Stimulated activated CD4-positive, alpha-beta T cell treated with anti-CD3 and anti-CD28 coated beads, Interleukin-1b, Interleukin-23, amount 100 ng/mL, for 24 hours (primary cell): ENCODE measurements at places on chromosomes 1 and 21.
A peak's percentile ranks its signal among the peaks of the same experiment; 100 is the strongest.

DNA sequence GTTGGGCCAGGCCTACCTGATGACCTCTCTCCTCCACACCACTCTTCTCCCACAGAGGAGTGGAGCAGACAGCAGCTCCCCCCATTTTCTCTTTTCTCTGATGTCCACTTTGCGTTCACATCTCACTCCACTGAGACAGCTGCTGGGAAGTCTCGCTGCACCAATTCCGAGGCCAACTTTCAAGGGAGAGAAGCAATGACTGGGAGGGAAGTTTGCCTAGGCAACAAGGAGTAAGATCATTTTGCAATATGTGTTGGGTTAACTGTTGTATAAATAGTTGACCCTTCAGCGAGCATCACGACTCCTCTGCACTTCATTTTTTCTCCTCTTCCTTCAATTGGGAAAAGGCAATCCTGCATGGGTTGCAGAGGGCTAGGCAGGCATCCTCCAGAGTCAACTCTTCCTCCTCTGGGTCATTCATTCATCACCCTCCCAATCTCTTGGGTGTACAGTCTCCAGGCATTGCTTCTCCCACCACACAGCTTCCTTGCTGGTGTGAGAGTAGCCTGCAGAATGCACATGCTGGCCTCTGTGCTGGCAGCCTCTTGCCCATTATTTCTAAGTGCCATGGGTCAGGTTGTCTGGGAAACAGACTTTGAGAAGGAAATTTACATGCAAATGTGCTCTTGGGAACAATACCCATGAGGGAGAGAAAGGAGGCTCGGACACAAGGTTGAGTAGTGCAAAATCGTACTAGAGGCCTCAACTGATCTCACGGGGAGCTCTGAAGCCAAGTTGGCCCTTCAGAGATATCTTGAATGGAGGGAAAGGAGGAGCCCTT is 75.8 kb upstream of the BCAR3 start:
- DNase-seq: no peak

GRCh38 chr1:38308780-38309179 is 262.2 kb upstream of the POU3F1 start:
- DNase-seq: no peak

DNA sequence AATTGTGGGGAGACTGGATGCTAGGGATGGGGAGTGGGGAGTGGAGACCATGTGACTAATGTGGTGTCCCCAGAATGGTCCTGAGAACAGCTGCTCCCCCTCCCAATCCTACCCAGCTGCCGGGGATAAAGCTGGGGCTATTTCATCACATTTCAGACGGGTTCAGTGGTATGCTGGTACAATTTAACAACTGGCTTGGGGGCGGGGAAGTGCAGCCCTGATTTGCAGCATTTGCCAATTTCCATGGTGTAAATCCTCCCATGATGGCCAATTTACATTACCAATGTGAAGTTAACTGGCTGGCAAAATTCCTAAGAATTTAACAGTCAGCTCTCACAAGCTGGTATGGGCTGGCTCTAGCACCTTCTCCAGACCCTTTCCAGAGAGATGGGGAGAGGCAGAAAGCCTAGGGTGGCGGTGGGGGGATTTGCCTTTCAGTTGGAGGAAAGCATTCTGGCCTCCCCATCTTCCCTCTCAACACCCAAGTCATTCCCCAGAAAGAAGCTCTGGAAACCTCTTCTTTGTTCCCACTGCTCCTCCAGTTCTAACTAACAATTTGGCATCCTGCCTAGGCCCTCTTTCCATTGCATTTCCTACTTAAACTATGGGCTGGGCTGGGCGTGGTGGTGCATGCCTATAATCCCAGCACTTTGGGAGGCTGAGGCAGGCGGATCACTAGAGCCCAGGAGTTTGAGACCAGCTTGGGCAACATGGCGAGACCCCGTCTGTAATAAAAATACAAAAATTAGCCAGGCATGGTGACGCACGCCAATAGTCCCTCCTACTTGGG is 11.3 kb upstream of the ADGRB2 start:
- no peak for DNase-seq

GRCh38 chr1:39001516-39002421 is 10.7 kb downstream of the AKIRIN1 start:
- no peak for DNase-seq

- DNase-seq: no peak
These were observed 107.0 kb downstream of the PLXNA2 start for GRCh38 chr1:208137193-208137592.

GRCh38 chr1:89089962-89090361 is 25.0 kb upstream of the GBP1 start:
- no peak for DNase-seq

DNA sequence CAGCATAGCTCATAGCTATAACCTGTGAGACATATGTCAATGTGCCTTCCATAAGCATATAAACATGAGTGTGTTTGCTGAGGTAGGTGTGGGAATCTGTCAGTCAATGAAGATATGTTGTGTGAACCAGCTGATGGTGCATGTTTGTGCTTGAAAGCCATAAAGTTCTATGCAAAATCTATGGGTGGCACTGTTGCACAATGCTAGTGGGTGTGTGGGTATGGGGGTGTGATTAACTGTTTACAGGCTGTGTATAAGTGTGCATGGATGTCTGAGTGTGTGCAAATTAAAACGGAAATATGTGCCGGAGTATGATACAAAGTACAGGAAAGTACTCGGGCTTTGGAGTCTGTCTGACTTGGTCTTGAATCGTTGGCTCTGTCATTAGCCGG is 1.0 kb upstream of the ATP2B4 start:
- DNase-seq: no peak

- DNase-seq: no peak
These were observed 237.3 kb upstream of the POU3F1 start for GRCh38 chr1:38283696-38284470.

DNA sequence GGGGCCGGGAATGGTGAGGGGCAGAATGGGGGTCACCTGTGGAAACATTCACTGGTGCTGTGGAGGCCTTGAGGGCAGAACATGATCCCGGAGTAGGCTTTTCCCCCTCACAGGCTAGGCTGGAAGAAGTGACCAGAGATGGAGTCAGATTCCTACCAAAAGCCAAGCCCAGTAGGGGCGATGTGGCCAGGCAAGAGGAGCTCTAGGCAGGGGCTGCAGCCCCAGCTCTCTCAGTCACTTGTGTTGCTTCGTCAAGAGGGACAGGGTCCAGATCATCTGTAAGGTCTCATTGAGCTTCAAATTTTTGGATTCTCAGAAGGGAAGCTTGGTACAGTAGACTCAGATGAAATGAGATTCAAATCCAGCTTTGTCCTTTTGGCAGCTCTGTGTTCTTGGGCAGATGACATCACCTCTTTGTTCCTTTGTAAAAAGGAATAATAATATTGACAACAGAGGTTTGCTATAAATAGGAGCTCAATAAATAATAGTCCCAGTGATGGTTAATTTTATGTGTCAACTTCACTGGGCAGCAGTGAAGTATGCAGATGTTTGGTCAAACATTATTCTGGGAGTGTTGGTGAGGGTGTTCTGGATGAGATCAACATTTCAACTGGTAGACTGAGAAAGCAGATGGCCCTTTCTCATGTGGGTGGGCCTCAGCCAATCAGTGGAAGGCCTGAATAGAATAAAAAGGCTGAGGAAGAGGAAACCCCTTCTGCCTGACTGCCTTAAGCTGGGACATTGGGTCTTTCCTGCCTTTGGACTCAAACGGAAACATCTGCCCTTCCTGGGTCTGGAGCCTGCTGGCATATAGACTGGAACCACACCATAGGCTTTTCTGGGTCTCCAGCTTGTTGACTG is 324.7 kb upstream of the USP24 start:
- no peak for DNase-seq

- peak; percentile 54 for DNase-seq
These were observed 147.8 kb downstream of the TOMM20 start for GRCh38 chr1:234980645-234981396.

- no peak for DNase-seq
These were observed 615.9 kb downstream of the PTPRU start for GRCh38 chr1:29852248-29852647.

DNA sequence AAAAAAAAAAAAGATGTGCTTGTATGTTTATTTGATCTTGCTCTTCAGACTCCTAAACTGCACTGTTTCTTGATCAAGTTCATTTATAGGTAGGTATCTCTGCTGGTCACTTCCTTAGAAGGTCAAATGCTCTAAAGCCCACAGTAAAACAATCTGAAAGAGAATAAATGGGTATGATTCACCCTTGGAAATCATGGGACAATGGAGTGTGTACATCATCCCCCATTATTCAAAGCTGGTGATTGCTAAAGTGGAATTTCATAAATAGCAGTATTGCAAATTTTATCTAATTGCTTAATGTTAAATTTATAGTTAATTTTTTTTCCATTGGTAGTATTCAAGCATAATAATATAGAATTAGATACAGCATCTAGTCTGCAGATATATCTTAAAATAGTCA is 53.4 kb downstream of the MIER1 start:
- no peak for DNase-seq

GRCh38 chr21:37618081-37618480 is 251.5 kb downstream of the DYRK1A start:
- DNase-seq: no peak

GRCh38 chr1:184588701-184589100 is 166.0 kb downstream of the EDEM3 start:
- no peak for DNase-seq

GRCh38 chr1:154969860-154970452 is 591 bp downstream of the SHC1 start:
- DNase-seq: no peak

- no peak for DNase-seq
These were observed 346.9 kb upstream of the DAB1 start for GRCh38 chr1:57770772-57771171.

DNA sequence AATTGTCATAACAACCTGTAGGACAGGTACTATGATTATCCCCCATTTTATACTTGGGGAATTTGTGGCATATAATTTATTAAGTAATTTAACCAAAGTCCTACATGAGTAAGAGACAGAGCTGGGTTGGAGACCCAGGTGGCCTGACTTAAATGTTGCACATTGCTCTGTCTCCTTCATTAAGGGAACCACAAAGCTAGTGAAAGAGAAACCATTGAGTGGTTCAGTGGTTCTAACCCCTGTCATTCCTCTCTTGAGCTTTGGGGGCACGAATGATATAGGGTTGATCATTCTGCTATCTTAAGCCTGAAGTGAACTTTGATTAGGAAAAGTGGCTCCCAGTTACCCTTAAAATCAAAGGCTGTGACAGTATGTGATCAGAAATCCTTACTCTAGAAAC is 5.3 kb upstream of the MAP3K7CL start:
- no peak for DNase-seq

DNA sequence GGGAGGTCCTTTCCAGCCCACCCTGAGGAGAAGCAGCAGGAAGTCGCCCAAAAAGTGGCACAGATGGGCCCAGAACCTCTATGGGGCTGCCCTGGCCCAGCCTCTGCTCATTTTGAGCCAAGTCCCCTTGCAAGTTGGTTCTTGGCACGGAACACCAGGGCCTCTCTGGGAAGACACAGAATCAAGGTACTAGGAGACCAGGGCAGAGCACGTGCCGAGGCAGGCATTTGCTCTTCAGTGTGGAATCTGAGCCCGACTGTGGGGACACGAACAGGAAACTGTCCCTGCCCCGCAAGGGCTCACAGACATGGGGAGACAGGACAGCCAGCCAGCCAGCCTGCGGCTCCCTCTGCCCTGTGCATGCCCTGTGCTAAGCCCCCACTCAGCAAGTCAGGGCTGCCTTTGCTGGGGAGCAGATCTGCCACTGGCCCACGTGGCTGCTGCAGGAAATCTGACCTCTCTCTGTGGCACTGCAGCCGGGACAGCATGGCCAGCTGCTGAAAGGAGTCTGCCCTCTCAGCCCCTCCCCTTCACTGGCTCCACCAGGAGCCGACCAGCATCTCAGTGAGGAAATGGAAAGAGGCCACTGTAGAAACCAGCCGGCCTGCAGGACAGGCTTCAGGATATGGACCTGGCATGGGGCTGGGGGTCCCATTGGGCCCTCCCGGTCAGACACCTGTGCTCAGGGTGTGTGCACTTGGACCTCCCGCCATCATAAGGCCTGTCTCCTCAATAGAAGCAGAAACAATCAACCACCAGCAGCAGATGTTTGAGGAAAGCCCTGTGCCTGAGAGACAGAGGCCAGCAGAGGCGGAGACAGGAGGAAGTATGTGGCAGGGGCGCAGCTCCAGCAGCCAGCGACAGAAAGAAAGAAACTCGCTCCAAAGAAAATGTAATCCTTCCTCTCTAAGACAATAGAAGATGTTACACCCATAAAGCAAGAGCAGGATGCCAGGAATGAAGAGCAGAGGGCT is 3.7 kb downstream of the ARHGEF16 start:
- DNase-seq: no peak

DNA sequence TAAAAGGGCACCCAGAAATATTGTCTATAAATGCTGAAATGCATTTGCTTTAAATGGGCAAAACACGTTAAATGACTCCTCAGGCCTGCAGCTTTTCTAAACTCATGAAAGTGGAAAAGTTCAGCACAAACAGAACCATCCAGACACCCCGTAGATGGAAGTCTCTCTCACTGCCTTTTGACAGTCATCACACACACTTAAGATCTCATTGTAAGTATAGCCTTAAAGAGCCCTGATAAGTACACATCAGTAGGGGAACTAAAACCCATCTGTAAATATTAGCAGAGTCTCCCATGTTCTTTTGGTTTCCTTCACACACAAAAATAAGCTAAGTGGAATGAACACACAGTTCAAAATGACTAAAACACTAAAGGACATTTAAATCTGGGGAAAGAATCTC is 166.7 kb downstream of the LTN1 start:
- no peak for DNase-seq
